ENCODE measurements at places on chromosomes 7 and 10. TPM values are rescaled to one million over a fixed set of nuclear protein-coding genes. Genes with fewer than 3 reads are reported as not detected.

- H3K36me3 ChIP-seq = no peaks in the 10 kb centered on the region
- H3K4me1 ChIP-seq = peaks cover 16% of the 10 kb centered on the region
- peak; percentile 88 for DNase-seq
- no peak overlapping the region for H3K27ac ChIP-seq
- no peak overlapping the region for H3K4me3 ChIP-seq
- no peaks in the 10 kb centered on the region for H3K27me3 ChIP-seq
Observed at GRCh38 chr7:87316846-87317552, 28.5 kb upstream of the CROT start.

DNA sequence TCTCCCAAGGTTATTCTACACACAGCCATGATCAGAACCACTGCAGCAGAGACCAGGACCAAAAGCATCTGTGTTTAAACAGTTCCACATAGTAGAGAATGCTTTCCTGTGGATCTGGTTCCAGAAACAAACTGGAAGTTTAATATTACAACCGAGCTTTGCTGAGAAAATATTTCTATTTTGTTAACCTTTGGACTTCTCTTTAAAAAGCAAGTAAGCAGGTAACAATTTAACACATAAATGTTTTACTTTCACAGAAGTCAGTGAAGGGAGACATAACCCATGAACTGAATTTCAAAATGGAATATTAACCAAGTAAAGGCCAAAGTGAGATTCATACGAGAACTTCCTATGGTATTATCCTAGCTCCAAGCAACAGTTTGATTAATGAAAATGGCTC, 98.6 kb upstream of the PHYHIPL start:
- no peak overlapping the region for H3K27ac ChIP-seq
- H3K4me1 ChIP-seq = peaks cover 13% of the 10 kb centered on the region
- no peaks in the 10 kb centered on the region for H3K36me3 ChIP-seq
- no peak for DNase-seq

- no peak overlapping the region for H3K27ac ChIP-seq
- no peaks in the 10 kb centered on the region for H3K36me3 ChIP-seq
- no peaks in the 10 kb centered on the region for H3K27me3 ChIP-seq
- no peak overlapping the region for H3K4me3 ChIP-seq
Observed at GRCh38 chr10:16562891-16563290, 41.2 kb upstream of the C1QL3 start.

DNA sequence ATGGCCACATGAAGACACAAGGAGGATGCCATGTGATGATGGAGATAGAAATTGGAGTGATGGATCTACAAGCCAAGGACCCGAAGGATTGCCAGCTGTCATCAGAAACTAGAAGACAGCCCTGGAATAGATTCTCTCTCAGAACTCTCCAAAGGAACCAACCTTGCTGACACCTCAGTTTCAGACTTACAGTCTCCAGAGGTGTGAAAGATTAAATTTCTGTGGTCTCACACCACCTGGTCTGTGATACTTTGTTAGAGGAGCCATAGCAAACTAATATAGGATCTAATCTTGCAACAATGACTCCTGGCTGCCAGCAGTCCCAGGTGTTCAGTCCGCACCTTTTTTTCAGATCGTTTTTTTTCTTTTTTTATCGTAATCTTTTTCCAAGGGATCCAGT, 647.3 kb upstream of the GHITM start:
- no peak overlapping the region for H3K27ac ChIP-seq
- no peak for DNase-seq
- no peaks in the 10 kb centered on the region for H3K36me3 ChIP-seq
- no peaks in the 10 kb centered on the region for H3K27me3 ChIP-seq

CYP2C9 gene
- not detected for polyA plus RNA-seq

DNA sequence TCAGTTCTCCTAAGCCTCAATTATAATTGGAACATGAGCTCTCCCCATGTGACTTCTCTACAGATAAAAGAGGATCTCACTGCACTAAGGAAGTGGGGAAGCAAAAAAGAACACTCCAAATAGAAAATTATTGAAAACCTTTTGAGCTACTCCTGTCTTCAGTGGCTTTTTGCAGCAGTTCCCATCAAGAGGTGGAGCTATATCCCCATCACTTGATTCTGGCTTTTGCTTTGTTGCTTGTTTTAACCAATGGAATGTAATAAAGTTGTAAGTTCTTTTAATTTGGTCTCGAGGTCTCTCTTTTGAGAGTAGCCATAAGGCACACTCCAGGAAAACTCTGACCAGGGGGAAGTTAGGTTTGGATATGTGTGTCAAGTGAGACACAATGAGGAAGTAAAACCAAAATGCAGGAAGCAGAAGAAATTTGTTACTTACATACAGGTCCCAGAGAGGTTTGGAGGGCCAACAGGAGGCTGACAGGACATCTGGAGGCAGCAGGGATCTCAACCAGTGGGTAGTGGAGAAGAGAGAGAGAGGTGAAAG, 569.4 kb downstream of the HTR7 start:
- DNase-seq = no peak
- no peak overlapping the region for H3K4me3 ChIP-seq
- no peaks in the 10 kb centered on the region for H3K27me3 ChIP-seq
- no peaks in the 10 kb centered on the region for H3K36me3 ChIP-seq
- H3K27ac ChIP-seq = no peak overlapping the region

- peak; percentile 52 for DNase-seq
- H3K4me3 ChIP-seq = no peak overlapping the region
- H3K36me3 ChIP-seq = no peaks in the 10 kb centered on the region
- H3K4me1 ChIP-seq = no peaks in the 10 kb centered on the region
- H3K27ac ChIP-seq = no peak overlapping the region
Observed at GRCh38 chr7:101058355-101058754, 26.9 kb upstream of the TRIM56 start.

DNA sequence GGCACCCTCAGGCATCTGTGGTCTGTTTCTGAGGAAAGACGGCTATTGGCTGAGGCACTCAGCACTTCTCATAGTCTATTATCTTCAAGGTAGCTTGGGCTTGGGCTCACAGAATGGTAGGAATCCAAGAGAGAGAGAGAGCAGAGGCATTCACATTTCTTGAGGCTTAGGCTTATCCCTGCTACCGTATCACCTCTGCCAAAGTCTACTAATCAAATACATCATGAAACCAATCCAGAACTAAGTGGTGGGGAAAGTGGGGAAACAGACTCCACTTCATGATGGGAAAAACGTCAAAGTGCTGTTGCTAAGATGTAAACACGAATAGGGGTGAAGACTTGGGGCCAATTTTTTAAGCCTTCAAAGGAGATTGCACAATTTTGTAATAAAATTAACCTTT, 271.1 kb upstream of the SEMA3D start:
- no peak overlapping the region for H3K27ac ChIP-seq
- DNase-seq = no peak
- H3K27me3 ChIP-seq = no peaks in the 10 kb centered on the region
- no peak overlapping the region for H3K4me3 ChIP-seq
- H3K36me3 ChIP-seq = no peaks in the 10 kb centered on the region

DNA sequence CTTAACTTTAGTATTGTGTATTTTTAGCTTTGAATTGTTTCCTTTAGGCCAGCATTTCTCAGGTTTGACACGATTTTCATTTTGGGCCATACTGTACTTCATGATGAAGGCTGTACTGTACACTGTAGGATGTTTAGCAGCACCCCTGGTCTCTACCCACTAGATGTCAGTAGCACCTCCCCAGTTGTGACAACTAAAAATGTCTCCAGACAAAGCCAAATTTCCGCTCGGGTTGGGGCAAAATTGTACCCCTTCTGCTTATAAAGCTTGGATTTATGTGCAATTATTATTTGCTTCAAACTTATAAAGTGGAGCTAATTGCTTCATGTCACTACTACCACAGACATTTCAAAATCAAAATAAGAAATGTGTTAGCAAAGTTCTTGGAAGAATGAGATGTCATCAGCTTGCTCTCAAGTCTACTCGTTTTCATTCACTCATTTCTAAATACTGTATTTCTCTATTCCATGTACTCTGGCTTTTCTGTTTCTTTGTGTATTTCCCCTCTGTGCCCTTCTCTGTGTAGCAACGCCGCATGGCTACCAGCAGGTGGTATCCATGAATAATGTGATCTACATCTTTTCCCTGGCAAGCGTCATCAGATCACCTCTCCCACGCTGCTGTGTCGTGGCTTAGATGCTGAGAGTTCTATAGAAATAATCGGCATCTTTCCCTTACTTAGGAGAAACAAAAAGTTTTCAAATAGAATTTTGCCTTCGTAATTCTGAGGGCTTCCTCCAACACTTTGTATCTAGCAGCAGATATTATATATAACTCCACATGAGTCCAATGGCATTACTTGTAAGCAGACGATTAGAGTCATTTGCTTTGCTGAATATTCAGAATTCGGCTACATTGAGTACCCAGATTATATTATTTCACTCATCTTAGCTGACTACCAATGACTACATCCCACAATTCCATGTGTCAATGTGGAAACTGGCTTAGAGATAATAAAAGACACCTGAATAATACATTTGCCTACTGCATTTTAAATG, 47.8 kb upstream of the CALCR start:
- H3K4me1 ChIP-seq = no peaks in the 10 kb centered on the region
- no peaks in the 10 kb centered on the region for H3K36me3 ChIP-seq
- H3K27ac ChIP-seq = no peak overlapping the region
- H3K27me3 ChIP-seq = 0 out of 2 replicates have a peak, but pooled peaks cover 3% of the 10 kb centered on the region
- DNase-seq = peak; percentile 70
- peak overlapping the region; percentile 48 for H3K4me3 ChIP-seq

- H3K27me3 ChIP-seq = no peaks in the 10 kb centered on the region
- no peak overlapping the region for H3K27ac ChIP-seq
- no peak overlapping the region for H3K4me3 ChIP-seq
- peaks cover 27% of the 10 kb centered on the region for H3K4me1 ChIP-seq
Observed at GRCh38 chr7:81770728-81771223, 929 bp upstream of the HGF start.

DNA sequence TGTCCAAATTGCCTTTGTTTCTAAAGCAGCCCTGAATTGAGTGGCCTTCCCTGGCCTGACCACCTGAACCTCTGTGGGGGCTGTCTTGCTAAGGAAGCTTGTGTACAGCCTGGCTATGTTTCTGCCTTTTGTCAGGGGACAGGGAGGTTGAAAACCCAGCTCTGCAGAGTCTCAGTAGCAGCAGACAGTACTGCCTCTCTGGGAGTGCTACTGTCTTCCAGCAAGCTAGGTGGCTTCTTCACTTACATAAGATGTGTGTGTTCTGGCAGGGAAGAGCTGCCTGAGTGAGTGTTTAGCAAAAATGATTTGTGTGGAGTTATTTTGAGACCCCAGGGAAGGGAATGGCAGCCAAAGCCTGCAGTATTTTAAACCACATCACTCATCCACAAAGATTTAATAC, 57.4 kb downstream of the LRRC4 start:
- no peaks in the 10 kb centered on the region for H3K4me1 ChIP-seq
- DNase-seq = no peak
- H3K36me3 ChIP-seq = peaks cover 12% of the 10 kb centered on the region
- H3K27me3 ChIP-seq = no peaks in the 10 kb centered on the region
- no peak overlapping the region for H3K4me3 ChIP-seq

All from GM23248 (cell line).